Thoracic aorta (tissue), 2 donors: ENCODE measurements at places on chromosomes 1 and 21. TPM values are rescaled to one million over a fixed set of nuclear protein-coding genes. Genes with fewer than 3 reads are reported as not detected.

DNA sequence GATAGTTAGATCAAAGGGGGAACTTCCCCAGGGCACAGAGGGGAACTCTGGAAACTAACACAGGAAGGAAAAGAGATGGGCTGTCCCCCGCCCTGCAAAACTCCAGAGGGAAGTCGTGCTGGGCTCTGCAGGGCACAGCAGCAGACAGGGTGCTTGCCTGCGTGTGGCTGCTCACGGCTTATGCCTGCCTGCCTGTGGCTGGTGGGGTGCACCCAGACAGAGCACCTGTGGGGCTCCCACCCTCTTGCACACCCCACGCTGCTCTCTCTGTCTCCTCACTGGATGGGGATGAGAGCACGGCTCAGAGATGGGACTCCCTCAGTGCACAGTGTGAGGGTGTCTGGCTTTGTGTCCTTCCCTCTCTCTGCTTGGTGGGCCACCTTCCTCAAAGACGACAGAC, 13.5 kb upstream of the ETV3L start:
- DNase-seq: no peak

DNA sequence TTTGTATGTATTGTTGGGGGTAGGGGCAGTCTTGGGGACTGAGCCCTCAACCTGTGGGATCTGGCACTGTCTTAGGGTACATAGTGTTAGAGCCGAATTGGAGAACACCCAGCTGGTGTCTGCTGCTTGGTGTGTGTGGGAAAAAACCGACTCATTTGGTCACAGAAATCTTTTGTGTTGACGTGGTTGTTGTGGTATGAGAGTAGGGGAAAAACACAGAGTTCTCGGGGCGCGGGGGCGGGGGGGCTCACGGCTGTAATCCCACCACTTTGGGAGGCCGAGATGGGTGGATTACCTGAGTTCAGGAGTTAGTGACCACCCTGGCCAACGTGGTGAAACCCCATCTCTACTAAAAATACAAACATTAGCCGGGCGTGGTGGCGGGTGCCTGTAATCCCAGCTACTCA, 15.3 kb upstream of the SRSF10 start:
- DNase-seq: no peak

DNA sequence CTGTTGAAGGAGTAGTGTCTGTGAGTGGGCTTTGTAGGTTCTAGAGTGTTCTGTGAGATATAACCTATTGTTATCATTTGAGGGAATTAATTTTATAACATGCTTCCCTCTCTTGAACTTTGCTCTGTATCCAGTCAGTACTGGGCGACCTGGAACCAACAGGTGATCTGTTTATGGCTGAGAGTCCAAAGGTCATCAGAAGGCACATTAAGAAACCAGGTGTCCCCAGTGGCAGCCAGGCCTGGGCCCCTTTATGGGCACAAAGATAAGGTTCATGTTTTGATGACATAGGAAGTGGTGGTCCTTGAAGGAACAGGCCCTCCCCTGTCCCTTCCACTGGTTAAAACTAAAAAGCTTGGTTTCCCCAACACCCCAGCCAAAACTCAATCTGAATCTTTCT, 61.1 kb downstream of the FHAD1 start:
- DNase-seq: no peak

DNA sequence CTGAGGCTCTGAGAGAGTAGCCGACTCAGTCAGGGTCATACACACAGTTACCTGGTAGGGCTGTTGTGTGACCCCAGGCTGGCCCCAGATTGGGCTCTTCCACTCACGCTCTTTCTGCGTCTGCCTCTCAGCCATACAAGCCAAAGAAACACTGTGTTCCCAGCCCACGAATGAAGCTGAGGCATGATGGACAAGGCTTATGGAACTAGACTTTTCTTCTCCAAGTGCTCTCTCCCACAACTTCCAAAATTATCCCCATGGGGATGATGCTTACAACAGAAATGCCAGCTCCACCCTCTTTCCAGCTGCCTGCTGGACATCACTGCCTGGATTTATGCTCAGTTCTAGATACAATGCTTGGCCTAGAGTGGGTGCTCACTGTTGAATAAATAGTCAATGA, 102.8 kb upstream of the JUN start:
- DNase-seq: no peak

Gene NAXE
- total RNA-seq: 38.3 TPM

DNA sequence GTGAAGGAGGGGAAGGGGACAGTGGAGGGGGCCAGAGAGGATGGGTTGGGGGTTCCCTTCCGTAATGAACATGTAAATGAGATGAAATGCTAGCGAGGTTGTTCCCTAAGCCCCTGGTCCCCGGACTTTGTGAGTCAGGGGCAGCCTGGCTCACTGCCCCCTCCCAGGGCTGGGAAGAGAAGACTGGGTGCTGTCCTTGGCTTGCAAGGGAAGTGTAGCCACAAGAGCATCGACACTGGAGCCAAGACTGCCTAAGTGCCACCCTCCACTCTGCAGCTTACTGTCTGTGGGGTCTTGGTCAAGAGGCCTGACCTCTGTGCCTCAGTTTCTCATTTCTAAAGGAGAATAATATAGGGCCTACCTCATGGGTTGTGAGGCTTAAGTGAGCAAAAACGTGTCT, 483 bp downstream of the PEAR1 start:
- DNase-seq: no peak

- no peak for DNase-seq
Observed at GRCh38 chr21:34360488-34361241, 3.1 kb upstream of the KCNE2 start.

GRCh38 chr1:92262516-92262915, 36.3 kb downstream of the GLMN start:
- no peak for DNase-seq

DNA sequence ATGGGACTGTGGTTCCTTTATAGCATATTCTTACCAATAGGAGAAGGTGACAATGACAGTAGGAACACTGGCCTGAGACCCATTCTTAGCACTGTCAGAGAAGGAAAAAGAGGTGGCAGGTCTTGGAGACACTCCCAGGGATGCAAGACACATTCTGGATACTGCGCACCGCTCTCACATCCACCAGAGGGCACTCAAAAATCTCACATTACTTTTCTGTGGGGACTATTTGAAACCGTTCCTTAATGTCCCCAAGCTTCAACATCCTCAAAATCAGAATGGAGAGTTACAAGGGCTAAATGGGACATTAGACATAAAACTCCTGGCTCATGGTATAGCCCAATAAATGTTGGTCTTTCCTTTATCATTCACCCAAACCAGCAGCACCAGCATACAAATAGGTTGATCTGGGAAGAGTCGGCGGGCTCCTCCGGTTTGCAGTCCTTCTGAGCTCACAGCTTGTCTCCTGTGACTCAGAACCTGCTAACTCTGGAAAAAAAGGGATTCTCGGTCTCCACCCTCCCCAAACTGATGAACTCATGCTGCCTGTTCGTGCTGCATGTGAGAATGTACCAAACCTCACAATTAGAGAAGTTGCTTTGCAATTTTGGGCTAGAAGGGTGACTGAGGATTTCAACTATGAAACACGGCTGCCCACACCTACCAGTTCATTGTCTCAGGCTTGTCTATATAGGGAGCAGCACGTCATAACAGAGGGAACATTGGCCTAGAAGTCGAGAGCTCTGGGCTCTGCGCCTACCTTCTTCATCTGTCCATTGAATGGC, 40.2 kb downstream of the IL12RB2 start:
- no peak for DNase-seq

Gene KPRP
- 0.14 TPM for total RNA-seq

DNA sequence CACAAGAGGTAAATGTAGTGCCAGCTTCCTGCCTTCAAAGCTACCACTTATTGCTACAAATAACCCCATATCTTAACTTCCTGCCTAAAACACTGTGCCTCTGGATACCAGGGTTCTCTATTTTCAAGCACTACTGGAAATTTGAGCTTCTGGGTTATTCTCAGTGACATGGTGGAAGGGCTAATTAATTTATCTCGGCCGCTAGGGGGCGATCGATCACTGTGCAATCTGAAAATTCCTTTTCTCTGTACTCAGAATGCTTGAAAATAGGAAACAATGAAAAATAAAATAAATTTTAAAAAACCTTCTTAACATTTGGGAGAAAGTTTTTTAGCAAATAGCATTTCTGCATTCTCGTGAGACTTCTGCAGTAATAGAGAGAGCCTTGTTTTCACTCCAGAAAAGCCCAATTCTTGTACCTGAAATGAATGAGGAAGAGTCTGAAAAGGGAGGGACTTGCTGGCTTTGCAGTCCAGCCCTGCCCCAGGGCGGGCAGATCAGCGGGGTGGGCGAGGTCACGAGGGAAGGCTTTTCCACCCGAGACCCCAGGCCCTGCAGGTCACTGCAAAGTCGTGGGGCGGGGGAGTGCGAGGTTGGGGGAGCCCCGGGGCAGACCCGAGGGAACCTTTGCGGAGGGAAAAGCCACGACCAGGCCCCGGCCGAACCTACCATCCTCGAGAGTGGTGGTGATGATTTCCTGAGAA, 276.7 kb downstream of the PCP4 start:
- no peak for DNase-seq

Gene EDN2
- total RNA-seq: not detected

- DNase-seq: no peak
Observed at GRCh38 chr21:39439232-39439631, 6.3 kb downstream of the LCA5L start.

- DNase-seq: no peak
Observed at GRCh38 chr1:68521286-68521685, 24.4 kb upstream of the DEPDC1 start.

- no peak for DNase-seq
Observed at GRCh38 chr21:16563795-16564194, 834.0 kb downstream of the USP25 start.

Gene CFHR3
- not detected for total RNA-seq

DNA sequence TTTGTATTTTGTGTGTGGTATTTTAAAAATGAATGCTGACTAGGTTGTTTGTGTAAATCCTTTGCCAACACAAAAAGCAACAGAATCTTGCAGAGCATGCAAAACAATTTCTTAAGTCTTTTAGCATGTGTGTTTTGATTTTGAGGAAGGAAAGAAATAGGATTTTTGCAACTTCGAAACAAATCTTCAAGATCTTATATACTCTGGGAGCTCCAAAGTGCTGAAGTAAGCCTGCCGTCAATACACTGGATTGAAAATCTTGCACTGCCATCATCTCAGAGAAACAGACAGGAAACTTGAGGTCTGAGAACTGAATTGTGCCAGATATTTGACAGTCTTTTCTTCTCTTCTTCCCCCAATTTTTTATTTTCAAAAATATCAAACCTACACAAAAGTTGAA, 29.3 kb upstream of the DISP1 start:
- DNase-seq: no peak

DNA sequence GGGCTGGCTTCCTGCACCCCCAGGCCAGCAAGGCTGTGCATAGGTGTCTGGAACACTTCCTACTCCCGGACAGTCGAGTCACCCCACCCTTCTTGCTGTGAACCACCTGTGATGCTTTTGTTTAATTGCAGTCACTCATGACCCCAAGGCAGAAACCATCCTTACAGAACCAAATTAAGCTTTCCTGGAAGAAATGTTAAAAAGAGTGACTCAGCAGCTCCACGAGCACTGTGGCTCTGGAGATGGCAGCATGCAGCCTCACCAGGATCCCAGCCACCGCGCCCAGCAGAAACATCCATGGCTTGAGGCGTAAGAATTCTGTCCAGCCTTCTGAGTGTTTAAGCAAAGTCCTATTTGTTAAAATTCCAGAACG, 28.8 kb downstream of the SNAP47 start:
- no peak for DNase-seq

DNA sequence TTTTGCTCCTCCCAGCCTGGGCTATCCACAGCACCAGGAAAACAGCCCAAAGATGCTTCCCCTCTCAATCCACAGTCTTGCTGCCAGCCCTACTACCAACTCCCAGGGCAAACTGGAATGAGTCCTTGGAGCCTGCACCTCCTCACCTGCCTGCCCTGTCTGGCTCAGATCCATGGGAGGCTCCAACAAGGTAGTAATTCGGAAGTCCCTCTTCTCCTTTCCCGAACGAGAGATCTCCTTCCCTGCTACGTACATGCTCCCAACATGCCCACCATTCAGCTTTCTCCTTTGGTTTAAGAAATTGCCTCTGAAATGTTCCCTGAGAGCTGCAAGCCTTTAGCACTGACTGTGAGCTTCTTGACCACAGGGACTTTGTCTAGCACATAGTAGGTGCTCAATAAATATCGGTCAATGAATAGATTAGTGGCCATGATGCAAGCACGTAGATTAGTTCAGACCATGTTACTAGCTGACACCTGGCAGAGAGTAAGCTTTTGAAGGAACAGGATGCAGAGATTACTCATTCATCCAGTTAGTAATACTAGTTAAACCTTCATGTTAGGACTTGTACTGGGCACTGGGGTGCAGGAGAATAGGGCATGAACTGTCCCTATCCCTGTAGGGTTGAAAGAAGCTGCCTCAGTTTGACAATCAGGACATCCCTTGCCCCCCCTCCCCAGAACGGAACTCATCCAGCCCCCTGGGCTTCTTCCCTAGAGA, 80.1 kb downstream of the DISP3 start:
- DNase-seq: no peak

Gene OMA1
- total RNA-seq: 42.4 TPM

GRCh38 chr1:203096566-203096965, 10.8 kb upstream of the MYOG start:
- DNase-seq: no peak

GRCh38 chr1:8214501-8215173, 103.3 kb upstream of the SLC45A1 start:
- DNase-seq: no peak

DNA sequence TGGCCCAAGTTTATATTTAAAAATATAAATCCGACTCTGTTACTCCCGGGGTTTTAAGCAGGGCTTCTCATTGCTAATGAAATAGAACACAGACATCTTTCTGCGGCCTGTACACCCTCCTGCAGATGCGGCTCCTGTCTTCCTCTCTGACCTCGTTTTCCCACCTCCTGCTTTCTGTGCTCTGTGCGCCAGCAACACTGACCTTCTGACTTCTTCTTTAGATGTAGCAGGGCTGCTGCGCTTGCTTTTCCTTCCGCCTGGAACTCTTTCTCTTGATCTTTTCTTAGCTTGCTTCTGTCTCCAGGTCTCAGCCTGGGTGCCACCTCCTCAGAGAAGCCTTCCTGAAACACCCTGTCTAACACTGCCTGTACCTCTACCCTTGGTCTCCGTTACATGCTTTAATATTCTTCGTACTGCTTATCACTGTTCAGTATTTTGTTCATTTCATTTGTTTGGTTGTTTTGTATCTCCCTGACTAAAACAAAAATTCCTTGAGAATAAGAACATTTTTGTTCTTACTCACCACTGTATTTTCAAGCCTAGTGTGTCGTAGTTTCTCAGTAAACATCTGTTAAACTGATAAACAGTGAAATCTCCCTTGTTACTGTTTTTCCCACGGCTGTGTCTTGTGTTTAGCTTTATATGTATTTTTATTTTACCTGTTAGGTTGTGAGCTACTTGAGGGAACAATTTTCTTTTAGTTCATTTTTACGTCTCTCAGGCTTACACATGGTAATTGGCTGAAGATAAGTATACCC, 79.0 kb downstream of the ST3GAL3 start:
- DNase-seq: no peak

DNA sequence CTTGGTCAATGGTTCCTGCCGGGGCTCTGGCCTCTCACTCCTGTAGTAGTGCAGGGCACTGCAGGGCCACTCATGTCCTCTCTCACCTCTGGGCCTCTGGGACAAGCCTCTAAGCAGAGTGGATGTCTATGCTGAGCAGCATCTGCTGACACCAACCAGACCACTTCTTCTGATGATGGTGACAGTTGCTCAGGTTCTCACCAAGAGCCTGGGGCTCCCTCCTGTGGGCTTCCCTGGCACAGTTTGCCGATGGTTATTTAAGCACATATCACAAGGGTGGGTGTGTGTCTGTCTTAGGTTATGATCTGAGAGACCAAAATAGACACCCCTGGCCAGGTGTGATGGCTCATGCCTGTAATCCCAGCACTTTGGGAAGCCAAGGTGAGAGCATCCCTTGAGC, 17.4 kb upstream of the GPR137B start:
- DNase-seq: no peak

GRCh38 chr1:175810305-175810704, 66.9 kb upstream of the TNR start:
- DNase-seq: no peak

Gene GPATCH2
- total RNA-seq: 16.2 TPM
